Cerebellar cortex (tissue), 1 donor: ENCODE measurements at places on chromosomes 11 and 22.

DNA sequence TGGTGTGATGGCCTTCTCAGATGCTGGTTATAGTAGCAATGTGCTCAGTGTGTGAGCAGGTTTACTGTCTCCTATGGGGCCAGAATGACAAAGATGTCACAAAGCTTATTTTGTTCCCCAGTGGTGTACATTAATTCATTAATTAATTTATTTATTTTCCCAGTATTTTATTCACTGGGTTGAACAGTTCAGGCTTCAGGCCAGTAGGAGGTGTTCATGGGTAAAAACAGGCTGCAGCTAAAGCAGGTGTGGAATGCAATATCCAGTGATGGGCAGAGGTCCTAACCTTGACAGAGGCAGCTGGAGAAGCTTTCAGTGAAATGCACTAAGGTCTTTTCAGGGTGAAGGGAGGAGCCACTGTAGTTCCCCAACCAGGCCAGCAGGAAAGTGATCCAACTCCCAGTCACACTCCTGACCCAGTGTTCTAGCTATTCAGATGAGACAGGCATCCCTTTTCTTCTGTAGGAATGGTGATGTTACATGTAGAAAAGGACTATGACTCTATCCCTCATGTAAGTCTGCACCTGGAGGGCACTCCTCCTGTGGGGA lies 7.8 kb upstream of the FANCF start:
- DNase-seq: no peak

DNA sequence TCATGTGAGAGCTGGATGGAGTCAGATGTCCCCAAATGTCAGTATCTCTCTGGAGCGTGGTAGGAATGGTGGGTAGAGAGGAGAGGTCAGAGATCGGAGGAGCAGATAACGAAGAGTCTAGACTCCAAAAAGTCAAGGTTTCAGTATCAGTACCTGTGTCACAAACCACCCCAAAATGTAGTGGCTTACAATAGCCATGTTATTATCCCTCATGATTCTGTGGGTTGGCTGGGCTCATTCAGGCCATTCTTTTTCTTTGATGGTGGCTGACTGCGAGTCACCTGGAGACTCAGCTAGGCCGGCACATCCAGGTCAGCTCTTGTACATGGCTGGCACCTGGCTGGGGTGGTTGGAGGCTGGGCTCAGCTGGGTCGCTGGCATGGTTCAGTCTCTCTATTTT lies 7.3 kb upstream of the SSTR3 start:
- no peak for DNase-seq

- no peak for DNase-seq
These were observed 1.7 kb downstream of the PLEKHB1 start for GRCh38 chr11:73648121-73648520.

GRCh38 chr11:94433049-94433448 lies 31.8 kb upstream of the GPR83 start:
- no peak for DNase-seq

GRCh38 chr11:124740277-124740882 lies 638 bp downstream of the NRGN start:
- DNase-seq: no peak
